Left cardiac atrium (tissue), 4 donors: ENCODE measurements at places on chromosomes 11 and 22. TPM values are rescaled to one million over a fixed set of nuclear protein-coding genes. Genes with fewer than 3 reads are reported as not detected.

DNA sequence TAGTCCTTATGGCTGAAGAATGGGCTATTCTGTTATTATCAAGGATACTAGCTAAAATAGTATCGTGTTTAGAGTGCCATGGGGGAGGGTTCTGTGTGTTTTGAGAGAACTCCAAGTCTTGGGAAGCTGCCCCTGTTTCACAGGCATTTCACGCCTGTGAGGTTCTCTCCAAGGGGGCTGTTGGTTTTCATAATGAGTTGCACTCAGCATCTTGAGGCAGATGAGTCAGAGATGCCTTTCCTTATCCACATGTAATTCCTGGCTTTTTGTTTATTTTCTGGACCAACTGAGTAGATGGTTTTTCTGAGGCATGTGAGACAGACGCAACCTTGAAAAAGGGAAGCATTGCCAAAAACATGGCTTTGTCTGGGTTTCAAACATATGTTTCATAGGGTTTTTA lies 203.7 kb downstream of the ARHGAP42 start:
- no peak for DNase-seq

- no peak for DNase-seq
Measured at GRCh38 chr22:17434856-17435255, 65.6 kb downstream of the CECR2 start.

- peak; percentile 27 for DNase-seq
Measured at GRCh38 chr22:36816636-36817524, at the start of gene PVALB. Gene PVALB, minus strand, starts transcription at chr22:36817035. Its CDS starts 30 bp downstream, at chr22:36817005.

- no peak for DNase-seq
Measured at GRCh38 chr11:67561971-67562619, 21.5 kb upstream of the GSTP1 start.

GRCh38 chr11:96254854-96255253 lies 88.1 kb downstream of the MAML2 start:
- DNase-seq: no peak

GRCh38 chr11:69912161-69912910 lies 93.1 kb upstream of the FGF3 start:
- DNase-seq: no peak

OR9G4 gene
- not detected for total RNA-seq

SPI1 gene
- 19.5 TPM for total RNA-seq

BTBD18 gene
- not detected for total RNA-seq

HPX gene
- total RNA-seq: 0.38 TPM
